ENCODE measurements at places on chromosomes 16 and 17.

DNA sequence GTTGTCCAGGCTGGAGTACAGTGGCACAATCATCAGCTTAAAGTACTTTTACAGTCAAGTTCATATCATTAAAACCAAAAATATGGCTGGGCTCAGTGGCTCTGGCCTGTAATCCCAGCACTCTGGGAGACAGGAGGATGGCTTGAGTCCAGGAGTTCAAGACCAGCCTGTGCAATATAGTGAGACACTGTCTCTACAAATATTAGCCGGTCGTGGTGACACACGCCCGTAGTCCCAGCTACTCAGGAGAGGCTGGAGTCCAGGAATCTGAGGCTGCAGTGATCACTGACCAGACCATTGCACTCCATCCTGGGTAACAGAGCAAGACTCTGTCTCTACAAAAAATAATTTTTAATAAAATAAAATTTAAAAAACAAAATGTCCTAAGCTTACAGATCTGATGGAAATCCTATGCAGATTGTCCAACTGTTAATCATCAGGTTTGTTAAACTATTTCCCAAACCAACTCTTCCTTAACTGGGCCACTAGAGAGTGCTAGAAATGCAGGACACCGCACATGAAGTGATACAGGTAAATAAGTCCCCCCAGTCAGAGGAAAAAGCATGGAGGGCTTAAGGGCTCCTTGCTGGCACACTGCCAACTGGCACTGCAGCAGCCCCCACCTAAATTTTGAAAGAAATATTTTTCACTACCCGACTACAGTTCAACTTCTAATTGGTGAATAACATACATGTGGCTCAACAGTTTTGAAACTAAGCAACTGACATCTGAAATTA lies 2.8 kb downstream of the USP22 start:
- no peak for DNase-seq

DNA sequence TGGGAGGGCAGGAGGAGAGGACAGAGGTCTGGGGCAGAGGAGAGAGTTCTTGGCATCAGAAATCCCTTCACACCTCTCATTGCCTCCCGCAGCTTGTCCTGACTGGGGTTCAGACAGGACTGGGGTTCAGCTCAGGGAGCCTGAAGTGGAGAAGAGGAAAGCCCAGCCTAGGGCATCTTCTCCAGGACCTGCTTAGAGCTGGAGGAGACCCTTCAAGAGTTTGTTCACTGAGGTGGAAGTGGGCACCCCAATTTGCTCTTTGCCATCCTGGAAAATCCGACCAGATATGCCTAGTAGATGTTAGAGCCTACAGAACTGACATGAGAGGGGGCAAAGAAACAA lies 2.0 kb downstream of the HOXB3 start:
- DNase-seq = no peak

- no peak for DNase-seq
Measured at GRCh38 chr16:72287649-72288048, 115.7 kb upstream of the PMFBP1 start.

GRCh38 chr17:7745748-7746470 lies 28.4 kb downstream of the DNAH2 start:
- DNase-seq = no peak

DNA sequence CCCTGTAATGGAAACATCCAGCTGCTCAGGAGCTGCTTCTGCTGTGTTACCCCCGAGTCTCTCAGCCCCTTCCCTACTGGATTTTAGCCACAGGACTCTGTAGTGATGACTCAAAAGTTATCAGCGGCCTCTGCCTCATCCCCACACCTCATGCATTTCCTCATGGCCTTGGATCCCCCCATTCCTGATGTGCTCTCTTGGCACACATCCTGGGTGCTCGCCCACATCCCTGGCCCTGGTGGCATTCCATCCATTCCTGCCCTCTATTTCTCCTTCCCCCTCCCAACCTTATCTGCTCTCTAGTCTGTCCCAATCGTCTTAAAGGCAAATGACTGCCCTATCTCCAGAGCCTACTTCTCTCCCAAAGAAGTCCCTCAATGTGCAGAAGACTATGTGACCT lies 24.6 kb downstream of the MARF1 start:
- DNase-seq = no peak

DNA sequence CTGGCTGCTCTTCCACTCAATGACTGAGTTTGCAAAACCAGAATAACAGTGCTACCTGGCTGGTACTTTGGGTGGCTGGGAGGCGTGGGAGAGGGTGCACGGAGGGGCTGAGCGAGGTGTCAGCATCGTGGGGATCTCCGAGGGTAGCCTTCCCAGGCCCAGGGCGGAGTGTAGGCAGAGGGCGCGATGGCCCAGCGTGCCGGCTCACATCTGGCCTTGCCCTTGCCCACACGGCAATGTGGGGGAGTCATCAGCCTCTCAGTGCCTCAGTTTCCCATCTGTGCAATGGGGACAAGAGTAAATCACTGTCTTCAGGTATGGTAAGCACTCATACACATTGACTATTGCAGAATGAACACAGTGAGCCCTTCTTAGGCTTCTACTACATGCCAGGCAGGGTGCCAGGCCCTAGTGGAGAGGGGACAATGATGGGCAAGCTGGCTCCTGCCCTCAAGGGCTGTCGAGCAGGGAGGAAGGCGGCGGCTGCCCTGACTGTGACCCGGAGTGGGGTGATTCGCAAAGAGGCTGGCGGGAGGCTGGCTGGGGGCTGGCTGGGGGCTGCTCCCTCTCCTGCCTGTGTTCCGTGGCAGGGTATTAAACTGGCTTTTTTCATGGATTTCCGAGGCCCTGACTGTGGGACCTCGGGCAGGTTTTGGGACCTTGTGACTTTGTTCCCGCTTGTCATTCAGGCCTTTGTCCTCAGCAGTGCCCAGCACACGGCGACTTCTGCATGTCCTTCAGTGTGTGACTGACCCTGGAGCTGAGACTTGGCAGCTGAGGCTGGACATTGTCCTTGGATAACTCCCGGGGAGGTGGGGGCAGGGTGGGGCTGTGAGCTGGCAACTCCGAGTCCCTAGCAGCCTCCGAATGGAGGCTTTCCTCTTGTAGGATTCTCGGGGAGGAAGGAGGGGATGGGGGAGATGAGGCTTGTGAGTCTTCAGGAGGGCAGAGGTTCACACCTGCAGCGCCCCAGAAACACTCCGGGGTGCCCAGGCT lies 243.1 kb downstream of the SEC14L1 start:
- no peak for DNase-seq

DNA sequence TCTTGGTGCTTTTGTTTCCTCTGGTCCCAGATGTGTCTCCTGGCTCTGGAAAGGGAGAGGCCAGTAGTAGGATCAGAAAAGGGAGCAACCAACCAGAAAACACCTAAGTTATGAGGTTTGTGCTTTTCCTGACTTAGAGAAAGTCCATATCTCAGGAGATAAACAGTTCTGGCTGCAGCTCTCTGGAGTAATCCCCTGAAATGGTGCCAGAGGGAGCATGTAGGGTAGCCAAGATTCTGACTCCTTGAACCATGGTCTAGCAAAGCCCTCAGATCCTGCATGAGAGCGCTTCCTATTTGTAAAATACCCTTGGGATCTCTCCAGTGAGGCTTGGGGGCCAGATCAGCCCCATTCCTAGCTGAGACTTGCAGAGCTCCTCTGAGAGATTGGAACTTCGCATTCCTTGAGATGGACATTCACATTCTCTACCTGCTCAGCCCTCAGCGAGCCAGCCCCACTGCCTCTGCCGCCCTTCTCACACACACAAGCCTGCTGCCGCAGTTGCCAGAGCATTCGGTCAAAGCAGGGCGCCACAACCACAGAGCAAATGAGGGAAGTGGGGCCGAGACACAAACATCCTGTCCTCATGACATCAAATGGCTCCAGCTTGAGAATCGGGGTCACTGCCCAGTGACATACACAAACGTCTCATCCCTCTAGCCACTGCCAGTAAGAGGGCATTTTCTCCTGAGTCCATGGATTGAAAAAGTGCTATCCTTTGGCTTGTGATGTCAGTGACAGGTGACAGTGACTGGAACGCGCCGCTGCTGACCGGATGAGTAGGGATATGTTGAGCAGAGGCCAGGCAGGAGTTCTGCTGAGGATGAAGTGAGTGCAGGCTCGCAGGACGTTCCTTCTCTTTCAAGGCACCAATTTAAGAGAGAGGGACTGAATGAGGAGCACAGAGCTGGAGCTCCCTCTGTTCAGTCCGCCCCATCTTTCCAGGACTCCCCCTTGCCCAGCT lies 5.0 kb downstream of the ABHD15 start:
- DNase-seq = no peak

DNA sequence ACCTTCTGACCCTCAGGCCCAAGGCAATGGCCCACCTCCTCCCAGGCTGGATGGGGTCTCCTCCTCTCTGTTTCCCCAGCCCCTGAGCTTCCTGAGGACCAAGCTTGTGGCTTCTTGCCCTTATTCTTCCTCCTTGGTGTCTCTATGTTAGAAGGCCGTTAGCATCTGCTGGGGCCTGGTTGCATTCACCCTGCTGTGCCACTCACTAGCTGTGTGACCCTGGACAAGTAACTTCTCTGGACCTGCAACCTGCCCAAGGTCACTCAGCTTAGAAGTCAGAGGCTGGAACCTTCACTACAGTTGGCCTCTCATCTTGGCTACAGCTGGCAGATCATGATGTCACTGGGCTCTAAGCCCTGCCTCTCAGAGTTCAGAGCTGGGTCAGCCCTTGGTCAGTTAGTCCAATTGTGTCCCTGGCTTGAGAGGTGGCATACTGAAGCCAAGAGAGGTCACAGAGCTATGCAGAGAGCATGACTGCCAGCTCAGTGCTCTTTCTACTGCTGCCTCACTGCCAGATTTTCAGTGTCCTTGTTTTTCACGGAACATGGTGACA lies 3.0 kb downstream of the MT2A start:
- no peak for DNase-seq

DNA sequence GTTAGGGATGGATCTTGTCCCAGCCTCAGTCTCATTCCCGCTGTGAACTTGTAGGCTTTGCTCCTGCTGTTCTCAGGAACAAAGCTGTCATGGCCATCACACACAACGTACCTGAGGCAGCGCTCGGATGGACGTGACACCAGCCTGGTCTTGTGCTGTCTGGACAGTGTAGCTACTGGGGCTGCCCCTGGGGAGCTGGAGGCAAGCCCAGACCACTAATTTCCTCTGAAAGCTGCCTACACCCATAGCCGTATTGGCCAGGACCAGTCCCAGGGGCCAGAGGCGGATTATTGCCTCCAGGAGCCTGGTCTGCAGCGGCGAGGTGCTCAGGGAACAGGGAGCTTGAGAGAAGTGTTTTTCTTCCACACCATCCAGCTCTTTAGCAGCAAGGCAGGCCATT lies 11.7 kb downstream of the ZNHIT3 start:
- DNase-seq = no peak

- DNase-seq = peak; percentile 23
Measured at GRCh38 chr17:29376667-29377270, 13.4 kb upstream of the TAOK1 start.

DNA sequence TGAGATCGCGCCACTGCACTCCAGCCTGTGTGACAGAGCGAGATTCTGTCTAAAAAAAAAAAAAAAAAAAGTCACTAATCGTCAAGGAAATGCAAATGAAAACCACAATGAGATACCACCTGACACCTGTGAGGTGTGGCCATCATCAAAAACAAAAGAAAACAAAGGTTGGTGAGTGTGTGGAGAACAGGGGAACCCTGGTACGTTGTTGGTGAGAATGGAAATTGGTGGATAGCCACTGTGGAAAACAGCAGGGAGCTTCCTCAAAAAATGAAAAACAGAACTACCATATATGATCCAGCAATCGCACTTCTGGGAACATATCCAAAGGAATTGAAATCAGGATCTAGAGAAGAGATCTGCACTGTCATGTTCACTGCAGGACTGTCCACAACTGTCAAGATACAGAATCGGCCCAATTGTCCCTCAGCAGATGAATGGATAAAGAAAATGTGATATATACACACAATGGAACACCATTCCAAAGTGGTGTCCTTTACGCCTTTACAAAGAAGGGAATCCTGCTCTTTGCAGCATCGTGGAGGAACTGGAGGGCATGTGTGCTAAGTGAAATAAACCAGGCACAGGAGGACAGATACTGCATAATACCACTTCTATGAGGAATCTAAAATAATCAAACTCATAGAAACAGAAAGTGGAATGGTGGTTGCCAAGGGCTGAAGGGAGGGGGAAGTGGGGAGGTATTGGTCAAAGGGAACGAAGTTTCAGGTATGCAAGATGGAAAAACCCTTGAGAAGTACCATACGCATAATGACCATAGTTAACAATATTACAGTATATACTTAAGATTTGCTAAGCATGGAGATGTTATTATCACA lies 63.5 kb upstream of the PLCG2 start:
- DNase-seq = no peak

GRCh38 chr17:79658811-79659207 lies 48.0 kb upstream of the RBFOX3 start:
- peak; percentile 72 for DNase-seq

- DNase-seq = no peak
Measured at GRCh38 chr16:85911251-85911930, 12.4 kb downstream of the IRF8 start.

- no peak for DNase-seq
Measured at GRCh38 chr16:20322696-20323095, 4.6 kb downstream of the GP2 start.

DNA sequence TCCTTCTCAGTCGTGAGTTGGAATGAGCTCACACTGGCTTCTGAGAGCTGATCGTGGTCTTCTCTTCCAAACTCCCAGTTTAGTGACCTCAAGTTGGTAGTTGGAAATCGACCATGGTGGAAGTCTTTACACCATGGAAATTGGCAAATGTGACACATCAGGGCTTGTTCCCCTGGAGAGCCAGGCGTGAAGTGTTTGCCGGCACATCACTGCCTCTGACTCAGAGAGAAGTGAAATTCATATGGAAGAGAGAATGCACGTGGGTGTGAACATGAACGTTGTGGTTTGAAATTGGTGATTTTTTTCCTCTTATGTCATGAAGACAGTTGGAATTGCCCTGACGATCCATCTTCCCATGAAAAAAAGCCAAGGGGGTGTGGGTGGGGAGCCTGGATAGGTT lies 47.4 kb downstream of the AXIN2 start:
- DNase-seq = no peak

- DNase-seq = no peak
Measured at GRCh38 chr16:66189951-66190350, 176.5 kb upstream of the CDH5 start.

DNA sequence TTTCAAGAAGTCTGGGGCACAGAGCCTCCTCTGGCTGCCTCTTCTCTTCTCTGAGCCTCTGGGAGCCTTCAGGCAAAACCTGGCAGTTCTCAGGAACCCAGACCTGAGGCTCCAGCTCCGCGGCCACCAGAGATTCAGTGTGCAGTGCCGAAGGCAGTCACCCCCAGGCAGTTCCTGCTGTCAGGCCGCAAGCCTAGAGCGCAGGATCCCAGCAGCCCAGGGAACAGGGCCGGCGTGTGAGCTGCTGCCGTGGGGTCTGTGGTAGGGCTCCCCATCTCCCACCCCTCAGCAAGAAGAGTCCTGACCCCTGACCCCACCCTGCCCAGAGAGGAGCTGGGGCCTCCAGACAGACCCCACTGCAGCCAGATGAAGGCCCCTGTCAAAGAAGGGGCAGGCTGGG lies 78.2 kb downstream of the AMFR start:
- DNase-seq = no peak

GRCh38 chr17:58517378-58517927 lies 3.0 kb upstream of the MTMR4 start:
- no peak for DNase-seq

- DNase-seq = no peak
Measured at GRCh38 chr17:10775058-10775457, 28.8 kb downstream of the TMEM238L start.
